ENCODE measurements at places on chromosomes 5 and 9. TPM values are rescaled to one million over a fixed set of nuclear protein-coding genes. Genes with fewer than 3 reads are reported as not detected.

DNA sequence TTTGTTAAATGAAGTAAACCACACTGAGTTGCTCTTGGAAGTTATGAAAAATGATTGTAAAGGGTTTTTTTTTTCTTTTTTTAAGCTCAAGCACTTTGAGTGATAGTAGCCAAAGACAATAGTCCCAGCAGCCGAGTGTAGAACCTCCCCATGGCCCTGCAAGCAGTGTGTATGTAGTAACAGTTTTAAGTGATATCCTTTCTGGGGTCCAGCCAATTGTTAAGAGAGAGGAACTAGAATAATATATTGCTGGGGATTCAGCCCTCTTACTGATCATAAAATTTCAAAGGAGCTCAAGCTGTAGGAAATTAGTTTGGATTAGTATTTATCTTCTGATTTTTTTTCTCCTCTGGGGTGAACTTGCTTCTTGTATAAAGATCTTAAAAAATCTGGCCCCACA is 43.2 kb downstream of the NPR3 start:
- no peak for DNase-seq

SLC27A6 gene
- total RNA-seq, result not detected

DNA sequence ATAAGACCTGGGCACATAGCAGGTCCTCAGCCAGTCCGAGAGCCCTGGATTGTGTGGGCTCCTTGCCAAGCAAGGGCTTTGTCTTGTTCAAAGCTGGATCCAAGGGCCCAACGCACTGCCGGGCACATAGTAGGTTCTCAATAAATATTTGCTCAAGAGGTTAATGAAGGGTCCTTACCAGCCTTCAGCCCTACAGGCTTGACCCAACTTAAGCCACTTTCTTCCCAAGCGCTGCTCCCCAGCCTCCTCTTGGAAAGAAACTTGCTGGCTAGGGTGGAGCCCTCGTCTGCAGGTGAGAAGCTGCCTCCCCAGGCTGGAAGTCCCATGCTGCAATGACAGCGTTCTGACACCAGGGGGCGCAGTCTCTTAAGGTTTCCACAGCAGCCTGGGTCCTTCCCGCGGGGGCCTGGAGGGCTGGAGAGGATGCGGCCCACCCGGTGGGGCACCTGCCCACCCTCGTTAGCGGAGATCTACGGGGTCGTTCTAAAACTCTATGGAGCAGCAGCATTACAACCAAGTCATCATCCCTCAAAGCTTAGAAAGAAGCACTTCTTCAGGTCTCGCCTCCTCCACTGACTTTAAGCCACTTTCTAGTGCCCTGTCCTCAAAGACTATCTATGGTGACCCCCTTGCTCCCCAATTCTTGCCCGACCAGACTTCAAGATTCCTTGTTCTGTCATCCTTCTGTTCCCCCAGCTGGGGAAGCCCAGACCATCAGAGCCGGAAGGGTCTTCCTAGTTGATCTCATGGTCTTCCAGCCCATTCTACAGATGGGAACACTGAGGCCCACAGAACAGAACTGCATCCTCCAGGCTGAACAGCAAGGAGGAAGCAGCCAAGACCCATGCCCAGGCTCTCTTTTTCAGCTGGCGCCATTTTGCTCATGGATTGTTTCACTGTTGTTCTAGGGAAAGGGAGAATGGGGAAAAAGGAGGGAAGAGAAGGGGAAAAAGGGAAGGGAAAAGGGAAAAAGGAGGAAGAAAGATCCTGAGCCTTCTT is 115.4 kb downstream of the LHX2 start:
- DNase-seq, result peak; percentile 71

DNA sequence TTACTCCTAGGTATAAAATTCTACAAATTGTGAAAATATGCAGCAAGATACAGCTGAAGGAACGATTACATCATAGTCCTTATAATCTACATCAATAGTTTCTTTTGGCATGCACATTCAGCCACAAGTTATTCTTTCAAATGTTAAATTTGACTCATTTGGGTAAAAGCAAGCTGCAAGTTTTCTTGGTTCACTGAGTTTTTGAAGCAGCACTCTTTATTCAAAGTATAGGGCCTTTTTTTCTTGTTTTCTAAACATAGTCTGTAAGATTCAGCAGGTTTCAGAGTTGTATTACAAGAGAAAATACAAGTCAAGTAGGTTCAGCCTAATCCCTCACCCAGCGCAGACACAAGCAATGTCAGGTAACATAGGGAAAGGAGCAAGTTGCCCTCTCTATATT is 981.5 kb downstream of the PTPRD start:
- DNase-seq, result no peak

HTR1A gene
- not detected for total RNA-seq

DNA sequence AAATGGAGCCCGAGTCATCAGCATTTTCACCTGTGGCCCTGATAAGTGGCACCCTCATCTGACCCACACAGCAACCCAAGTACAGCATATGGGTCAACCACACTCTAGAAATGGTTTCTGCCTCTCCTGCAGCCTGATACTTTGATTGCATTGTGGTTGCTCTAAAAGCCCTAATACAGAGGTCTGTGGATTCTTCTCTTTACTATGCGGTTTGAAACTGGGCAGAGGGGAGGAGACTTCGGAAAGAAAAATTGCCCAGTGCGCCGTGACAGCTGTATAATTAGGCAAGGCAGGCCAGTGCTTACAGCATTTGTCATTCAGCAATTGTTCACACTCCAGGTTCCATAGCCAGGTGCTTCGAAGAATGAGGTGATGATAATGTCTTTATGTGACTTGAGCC is 361.0 kb downstream of the NFIB start:
- no peak for DNase-seq

TXNDC8 gene
- total RNA-seq, result not detected

GRCh38 chr5:53253421-53253871 is 143.9 kb upstream of the MOCS2 start:
- DNase-seq, result no peak

GRCh38 chr5:14971873-14972272 is 100.3 kb upstream of the ANKH start:
- no peak for DNase-seq

SPINK5 gene
- total RNA-seq, result not detected

DNA sequence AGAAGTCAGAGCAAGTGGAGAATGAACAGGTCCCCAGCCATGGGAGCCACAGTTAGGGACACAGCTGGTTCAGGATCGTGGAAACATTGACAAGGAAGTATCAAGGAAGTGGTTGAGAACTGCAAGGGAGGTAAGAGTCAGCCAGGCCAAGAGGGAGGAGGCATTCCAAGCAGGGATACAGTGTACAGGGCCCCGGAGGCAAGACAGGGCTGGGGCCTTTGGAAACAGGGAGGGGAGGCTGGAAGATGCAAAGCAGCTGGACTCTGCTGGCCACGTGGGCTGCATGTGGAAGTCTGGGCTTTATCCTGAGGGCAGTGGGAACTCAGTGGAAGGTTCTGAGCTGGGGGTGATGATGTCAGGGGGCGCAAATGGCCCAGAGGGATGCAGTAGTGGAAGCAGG is 14.2 kb downstream of the CCDC180 start:
- no peak for DNase-seq

HEXB gene
- total RNA-seq, result 304 TPM

DNA sequence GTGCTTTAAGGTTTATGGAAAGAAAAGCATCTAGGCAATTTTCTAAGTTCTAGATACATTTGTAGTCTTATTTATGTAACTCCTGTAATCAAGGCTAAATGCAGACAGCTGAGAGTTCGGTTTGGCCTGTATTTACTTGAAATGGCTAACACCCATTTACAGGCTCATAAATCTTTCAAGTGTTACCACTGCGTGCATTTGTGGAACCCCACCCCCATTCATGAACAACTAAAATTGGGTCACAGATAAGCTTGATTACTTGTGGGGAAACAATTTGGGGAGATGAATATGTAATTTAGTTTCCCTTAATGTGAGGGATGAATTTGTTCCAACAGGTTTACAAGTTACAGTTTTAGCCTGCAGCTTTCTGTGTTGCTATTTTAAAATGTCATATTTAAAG is 360.6 kb downstream of the ARRDC3 start:
- DNase-seq, result no peak

CRHBP gene
- not detected for total RNA-seq

GRCh38 chr9:113508111-113508749 is 44.7 kb downstream of the RGS3 start:
- no peak for DNase-seq

DNAH5 gene
- total RNA-seq, result 0.82 TPM

DNA sequence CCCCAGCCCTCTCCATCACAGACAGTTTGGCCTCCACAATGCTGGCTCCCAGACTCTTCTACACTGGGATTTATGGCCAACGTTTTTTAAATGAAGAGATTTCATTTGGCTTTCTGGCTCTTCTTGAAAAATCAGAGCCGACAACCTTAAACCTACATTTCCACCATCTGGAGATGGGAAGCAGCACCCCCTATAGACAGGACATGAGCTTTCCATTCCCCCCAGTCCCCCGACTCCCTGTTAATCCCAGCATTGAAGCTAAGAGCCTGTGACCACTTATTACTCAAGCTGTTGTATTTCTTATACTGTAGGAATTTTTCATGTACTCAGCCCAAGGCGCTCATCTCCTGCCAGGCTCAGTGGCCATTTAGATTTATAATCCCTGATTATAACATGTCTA is 34.0 kb upstream of the AFAP1L1 start:
- DNase-seq, result no peak

UBQLN1 gene
- 114 TPM for total RNA-seq

BOD1 gene
- 119 TPM for total RNA-seq

FAM78A gene
- total RNA-seq, result 1.1 TPM

GRCh38 chr5:115329475-115329874 is 33.0 kb upstream of the CCDC112 start:
- no peak for DNase-seq

MYMK gene
- total RNA-seq, result not detected

GRCh38 chr9:33676746-33677505 is 118.4 kb upstream of the PRSS3 start:
- DNase-seq, result peak; percentile 31

ESM1 gene
- total RNA-seq, result 22.7 TPM

G3BP1 gene
- 129 TPM for total RNA-seq

ELAVL2 gene
- 0.92 TPM for total RNA-seq

SNCAIP gene
- total RNA-seq, result 0.12 TPM

GRCh38 chr9:82608487-82608886 is 454.5 kb downstream of the RASEF start:
- DNase-seq, result no peak

GRCh38 chr5:59093329-59093728 is 510.5 kb downstream of the RAB3C start:
- DNase-seq, result no peak

DNA sequence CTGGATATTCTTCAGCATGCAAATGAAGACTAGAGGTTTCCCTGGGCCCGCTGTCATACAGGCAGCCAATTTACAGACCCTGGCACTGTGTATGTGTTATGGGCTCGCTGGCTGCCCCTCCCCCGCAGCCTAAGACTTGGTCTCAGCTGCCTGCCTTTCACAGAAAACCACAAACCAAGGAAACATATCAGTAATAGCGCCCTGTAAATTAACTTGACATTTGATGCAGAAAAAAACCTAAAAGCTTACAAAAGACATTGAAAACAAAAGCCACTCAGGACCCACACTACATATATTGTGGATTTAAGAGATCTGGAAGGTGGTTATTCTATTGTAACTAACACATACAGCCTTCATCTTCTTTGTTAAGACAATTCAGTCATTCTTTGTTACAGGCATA is 287.0 kb upstream of the TMEM161B start:
- no peak for DNase-seq

DNA sequence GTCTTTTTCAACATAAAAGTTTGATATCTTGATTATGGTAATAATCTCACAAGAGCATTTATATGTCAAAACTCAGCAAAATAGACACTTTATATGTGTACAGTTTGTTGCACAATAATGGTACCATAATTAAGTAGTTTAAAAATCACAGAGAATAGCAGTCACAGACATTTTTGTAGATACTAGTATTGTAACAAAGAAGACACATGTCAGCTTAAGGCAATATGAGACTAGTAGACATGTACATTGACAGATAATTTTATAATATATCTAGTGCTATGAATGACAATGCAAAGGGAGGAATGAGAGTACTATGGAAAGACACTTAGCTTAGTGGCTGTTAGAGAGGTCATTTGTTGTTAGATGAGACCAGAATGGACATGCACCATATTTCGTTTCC is 1490.6 kb upstream of the CDH6 start:
- DNase-seq, result no peak

PCDHGB2 gene
- total RNA-seq, result 1.8 TPM

IL7R gene
- total RNA-seq, result not detected

GRCh38 chr5:61806491-61807020 is 474.5 kb downstream of the ZSWIM6 start:
- no peak for DNase-seq

DNA sequence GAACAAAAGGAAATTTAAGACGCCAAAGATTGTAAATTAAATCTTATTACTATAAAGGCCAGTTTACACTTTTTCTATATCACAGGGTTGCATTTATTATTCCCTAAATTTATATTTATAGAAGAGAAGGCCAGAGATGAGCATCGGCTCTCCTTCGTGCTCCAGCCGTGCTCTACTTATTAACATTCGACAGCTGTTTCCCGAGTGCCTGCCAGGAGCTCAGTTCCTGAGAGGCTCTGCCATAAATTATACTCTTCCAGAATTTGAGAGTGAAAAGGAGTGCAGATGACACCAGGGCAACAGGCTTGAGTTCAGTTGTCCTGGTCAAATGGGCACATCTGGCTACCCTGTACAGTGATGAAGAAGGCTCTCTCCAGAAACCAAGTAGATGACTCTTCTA is 70.1 kb downstream of the PCSK5 start:
- no peak for DNase-seq

- no peak for DNase-seq
Observed at GRCh38 chr5:173243831-173244305, 8.9 kb upstream of the NKX2-5 start.

All from NCI-H460 (cell line).